ENCODE measurements at places on chromosomes 1 and 21.

- no peak for DNase-seq
Observed at GRCh38 chr1:221633841-221634409, 108.0 kb downstream of the DUSP10 start.

DNA sequence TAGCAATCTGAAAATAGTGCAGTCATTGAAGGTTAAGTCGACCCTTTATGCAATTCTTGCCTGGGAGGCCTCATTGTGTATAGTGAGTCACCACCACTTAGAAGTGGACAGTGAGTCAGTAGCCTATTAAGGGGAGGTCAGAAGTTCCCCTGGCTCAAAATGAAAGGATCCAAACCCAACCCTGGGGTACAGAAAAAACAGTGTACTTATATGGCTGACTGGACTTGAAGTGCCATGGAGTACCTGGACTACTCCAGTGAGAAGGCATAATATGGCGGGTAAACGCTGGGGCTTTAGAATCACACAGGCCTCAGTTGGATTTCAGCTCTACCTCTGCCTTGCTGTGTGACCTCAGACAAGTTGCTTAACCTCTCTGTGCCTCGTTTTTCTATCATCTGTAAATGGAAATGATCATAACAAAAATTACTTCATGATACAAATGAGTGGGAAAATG, 2.2 kb upstream of the BCL9 start:
- no peak for DNase-seq

DNA sequence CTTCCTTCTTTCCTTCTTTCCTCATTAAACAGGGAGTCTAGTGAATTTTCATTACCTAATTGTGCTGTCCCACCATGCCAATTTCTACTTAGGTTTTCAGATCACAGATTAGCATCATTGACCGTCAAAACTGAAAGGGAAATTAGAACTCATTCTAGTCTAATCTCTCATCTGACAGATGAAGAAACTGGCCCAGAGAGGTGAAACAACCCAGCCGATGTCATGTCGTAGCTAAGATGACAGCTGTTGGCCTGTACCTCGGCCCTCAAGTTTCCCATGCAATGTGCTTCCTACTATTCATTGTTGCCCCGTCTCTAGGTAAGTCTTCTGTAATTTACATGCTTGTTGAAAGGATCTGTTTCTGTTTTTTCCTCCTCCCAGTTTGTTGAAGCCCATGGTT, 128.2 kb upstream of the KIAA0040 start:
- no peak for DNase-seq

GRCh38 chr1:54872036-54872331, 15.0 kb downstream of the DHCR24 start:
- DNase-seq = no peak

DNA sequence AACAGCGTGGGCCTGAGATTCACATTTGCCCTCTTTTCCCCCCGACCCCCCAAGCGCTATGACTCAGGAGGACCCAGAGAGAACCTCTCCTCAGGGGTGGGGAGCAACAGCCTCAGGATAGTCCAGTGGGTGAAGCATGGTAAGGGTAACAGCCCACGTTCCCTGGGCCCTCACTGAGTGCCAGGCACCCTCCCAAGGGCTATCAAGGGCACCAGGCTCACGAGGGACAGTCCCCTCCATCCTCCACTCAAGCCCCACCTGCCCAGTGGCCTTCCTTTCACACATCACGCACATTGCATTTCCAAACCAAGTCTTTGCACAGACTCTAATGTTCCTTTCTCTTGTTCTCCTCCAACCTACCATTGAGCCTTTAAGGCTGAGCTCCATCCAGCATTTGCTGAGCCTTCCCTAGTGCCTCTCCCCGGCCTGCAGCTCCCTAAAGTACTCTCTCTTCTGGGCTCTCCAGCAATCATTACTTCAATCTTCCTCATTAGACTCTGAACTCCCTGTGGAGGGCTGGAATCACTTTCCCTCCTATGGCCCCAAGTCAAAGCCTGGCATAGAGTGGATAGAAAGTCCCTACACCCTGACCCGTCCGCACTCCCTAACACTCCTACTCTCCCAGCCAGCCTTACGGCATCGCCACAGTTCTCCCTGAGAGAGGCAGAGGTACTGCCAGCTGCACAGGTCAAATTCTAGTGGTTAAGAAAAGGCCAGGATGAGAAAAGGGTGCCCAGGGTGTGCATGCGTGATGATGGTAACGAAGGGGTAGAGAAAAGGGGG, 1.0 kb downstream of the AKR7A2 start:
- no peak for DNase-seq

DNA sequence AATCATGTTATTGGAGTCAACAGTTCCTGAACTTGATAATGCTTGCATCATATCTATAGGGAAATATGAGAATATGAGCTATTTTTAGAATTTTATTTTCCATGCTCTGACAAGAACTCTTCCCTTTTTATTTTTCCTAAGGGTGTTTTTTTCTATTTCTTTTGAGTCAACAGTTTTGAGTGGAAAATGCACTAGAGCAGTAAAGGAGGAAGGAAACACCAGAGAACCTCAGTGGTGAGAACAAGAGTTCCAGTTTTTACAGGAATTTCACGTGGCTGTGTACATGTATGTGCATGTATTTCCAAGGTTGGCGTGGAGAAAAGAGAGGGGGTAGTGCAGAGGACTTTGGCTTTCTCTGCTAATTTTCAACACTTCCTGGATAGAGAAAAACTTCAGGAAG, 63.6 kb upstream of the TNFSF18 start:
- no peak for DNase-seq
